ENCODE measurements at places on chromosomes 5 and 9. TPM values are rescaled to one million over a fixed set of nuclear protein-coding genes. Genes with fewer than 3 reads are reported as not detected.

AMBP gene
- total RNA-seq: not detected

PIP5K1B gene
- 0.22 TPM for total RNA-seq

GRCh38 chr9:86809759-86810367 is 137.4 kb downstream of the GAS1 start:
- no peaks in the 10 kb centered on the region for H3K4me1 ChIP-seq
- no peak overlapping the region for H3K4me3 ChIP-seq
- H3K27ac ChIP-seq: no peak overlapping the region
- H3K27me3 ChIP-seq: no peaks in the 10 kb centered on the region

DNA sequence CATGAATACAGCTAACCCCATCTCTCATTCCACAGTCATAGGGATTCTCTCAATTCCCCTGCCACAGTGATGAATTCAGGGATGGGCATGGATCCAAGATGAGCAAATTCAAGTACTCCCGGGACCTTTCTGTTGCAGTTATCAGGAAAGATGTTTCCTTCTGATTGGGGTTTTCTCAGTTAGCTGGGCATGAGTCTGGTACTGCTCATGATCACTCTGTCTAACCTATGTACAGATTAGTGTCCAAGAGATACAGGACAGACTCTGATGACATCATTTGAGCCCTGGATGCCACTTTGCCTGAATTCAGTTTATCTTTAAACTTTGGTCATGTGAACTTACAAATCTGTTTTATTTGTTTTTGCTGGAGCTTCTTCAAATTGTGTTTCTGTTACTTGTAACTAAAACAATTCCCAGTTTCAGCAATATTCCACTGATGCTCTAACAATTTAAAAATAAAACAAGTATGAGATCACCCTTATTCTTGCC is 257.7 kb upstream of the KLF9 start:
- no peak overlapping the region for H3K4me3 ChIP-seq
- DNase-seq: no peak
- no peaks in the 10 kb centered on the region for H3K36me3 ChIP-seq
- no peak overlapping the region for H3K27ac ChIP-seq
- H3K27me3 ChIP-seq: no peaks in the 10 kb centered on the region

DNA sequence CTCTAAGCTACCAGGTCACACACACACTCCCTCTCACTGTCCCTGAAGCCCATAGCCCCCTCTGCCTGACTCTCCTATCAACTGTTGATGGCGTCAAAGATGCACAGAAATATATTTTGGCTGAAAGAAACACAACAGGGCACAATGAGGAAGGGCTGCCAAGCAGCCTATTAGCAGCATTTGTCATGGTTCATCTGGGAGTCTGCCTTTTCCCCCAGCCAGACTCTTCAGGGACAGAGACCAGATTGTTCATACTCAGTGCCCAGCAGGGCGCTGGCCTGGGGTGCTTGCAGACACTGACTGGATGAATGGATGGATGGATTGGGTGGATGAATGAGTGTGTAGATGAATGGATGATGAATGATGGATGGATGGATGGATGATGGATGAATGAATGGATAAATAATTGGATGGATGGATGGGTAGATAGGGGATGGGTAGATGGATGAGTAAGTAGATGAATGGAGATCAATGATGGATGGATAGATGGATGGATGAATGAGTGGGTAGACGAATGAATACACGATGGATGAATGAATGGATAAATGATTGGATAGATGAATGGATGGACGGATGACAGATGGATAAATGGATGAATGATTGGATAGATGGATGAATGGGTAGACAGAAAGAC is 90.5 kb downstream of the ADAMTS2 start:
- H3K27me3 ChIP-seq: no peaks in the 10 kb centered on the region
- no peak overlapping the region for H3K27ac ChIP-seq
- no peak overlapping the region for H3K4me3 ChIP-seq
